ENCODE measurements at places on chromosomes 16 and 17. TPM values are rescaled to one million over a fixed set of nuclear protein-coding genes. Genes with fewer than 3 reads are reported as not detected.

DPEP3 gene
- total RNA-seq = not detected

NIP7 gene
- total RNA-seq = 11.7 TPM

AOC2 gene
- 0.70 TPM for total RNA-seq

C1QL1 gene
- not detected for total RNA-seq

KRT17 gene
- total RNA-seq = not detected

CMTM1 gene
- 2.1 TPM for total RNA-seq

LGALS9 gene
- 214 TPM for total RNA-seq

DNA sequence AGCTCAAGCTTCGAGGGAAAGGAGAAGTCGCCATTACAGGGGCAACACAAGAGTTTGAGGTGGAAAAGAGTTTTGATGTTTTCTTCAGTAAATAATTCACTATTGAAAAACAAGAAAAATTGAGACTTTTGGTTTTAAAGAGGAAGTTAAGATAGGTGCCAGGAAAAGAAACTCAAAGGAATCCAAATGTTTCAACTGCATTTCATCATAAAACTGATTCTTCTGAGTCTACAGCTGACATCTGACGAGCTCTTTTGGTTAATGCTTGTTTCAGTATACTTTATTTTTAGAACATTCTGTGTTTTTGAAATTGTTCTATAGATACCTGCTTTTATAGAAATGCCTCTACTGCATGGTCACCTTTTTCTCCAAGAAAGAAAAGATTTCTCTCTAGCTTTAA lies 54.0 kb downstream of the ERN1 start:
- H3K36me3 ChIP-seq = no peaks in the 10 kb centered on the region
- no peaks in the 10 kb centered on the region for H3K4me1 ChIP-seq
- H3K27ac ChIP-seq = no peak overlapping the region
- H3K27me3 ChIP-seq = no peaks in the 10 kb centered on the region
- H3K4me3 ChIP-seq = no peak overlapping the region
- DNase-seq = no peak

GRCh38 chr17:70172923-70173322 lies 3.6 kb downstream of the KCNJ2 start:
- H3K27ac ChIP-seq = no peak overlapping the region
- H3K36me3 ChIP-seq = peaks cover 16% of the 10 kb centered on the region
- no peak for DNase-seq
- no peak overlapping the region for H3K4me3 ChIP-seq
- H3K27me3 ChIP-seq = no peaks in the 10 kb centered on the region

DNA sequence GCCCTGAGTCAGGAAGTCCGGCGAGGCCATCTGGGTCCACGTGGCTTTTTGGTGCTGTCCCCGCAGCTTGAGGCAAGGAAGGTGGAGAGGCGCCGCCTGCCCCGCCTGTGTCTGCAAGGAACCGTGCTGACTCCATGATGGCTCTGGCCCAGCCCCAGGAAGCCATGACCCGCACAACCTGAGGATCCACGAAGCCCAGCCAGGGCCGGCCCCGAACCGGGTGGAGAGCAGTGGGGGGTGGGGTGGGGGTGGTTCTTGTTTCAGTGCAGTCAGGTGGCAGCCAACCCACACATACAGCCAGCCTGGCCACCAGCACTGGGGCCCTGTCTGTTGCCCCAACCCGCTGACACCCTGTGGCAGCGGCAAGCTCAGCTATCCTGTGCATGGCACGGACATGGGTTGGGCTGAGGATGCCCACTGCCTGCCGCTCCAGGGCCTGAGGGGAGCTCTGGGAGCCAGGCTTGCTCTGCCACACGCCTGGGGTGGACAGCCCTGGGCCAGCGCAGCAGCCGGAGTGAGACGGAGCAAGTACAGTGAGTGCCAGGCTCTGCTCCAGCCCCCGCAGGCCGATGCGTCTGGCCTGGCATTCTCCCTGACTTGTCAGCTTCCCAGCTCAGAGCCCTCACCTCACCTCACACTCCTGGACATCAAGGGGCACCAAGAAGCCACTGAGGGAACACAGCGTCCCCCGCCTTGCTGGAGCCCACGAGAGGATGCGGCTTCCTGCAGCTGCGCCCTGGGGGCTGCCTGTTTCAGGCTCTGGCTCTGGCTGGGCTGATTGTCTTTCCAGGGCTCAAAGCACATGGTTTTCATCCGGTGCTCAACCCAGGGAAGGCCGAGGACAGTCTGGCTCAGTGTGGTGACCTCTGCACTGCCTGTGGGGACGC lies 68.8 kb downstream of the LMF1 start:
- no peak overlapping the region for H3K4me3 ChIP-seq
- H3K27ac ChIP-seq = no peak overlapping the region
- no peak for DNase-seq
- no peaks in the 10 kb centered on the region for H3K4me1 ChIP-seq
- H3K27me3 ChIP-seq = no peaks in the 10 kb centered on the region
- H3K36me3 ChIP-seq = no peaks in the 10 kb centered on the region

DNA sequence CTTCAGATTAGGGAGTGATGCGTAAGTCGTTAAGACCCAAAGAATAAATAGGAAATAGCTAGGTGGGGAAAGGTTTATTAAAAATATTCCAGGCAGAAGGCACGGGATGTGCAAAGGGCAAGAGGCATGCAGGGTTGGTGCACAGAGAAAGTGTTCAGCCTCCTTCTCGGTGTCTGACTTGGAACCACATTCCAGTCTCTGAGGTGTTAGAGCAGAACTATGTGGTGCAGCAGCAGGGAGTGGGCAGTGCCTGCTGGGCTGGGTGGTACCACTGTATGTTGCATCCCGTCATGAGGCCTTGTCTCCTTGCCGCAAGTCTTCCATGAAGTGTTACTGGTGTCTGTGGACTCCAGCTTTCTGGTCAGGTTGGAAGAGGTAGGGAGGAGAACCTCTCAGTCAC lies 11.1 kb downstream of the NKD1 start:
- no peaks in the 10 kb centered on the region for H3K4me1 ChIP-seq
- no peak overlapping the region for H3K4me3 ChIP-seq
- no peaks in the 10 kb centered on the region for H3K36me3 ChIP-seq
- H3K27ac ChIP-seq = no peak overlapping the region

DNA sequence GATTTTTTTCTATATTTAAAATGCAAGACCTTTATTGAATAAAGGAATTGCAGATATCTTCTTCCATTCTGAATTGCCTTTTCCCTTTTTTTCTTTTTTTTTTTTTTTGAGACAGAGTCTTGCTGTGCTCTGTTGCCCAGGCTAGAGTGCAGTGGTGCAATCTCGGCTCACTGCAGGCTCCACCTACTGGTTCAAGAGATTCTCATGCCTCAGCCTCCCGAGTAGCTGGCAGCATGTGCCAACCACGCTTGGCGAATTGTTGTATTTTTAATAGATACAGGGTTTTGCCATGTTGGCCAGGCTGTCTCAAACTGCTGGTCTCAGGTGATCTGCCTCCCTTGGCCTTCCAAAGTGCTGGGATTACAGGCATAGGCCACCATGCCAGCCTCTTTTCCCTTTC lies 151.5 kb downstream of the CEP112 start:
- no peak overlapping the region for H3K27ac ChIP-seq
- no peak overlapping the region for H3K4me3 ChIP-seq
- no peaks in the 10 kb centered on the region for H3K36me3 ChIP-seq
- H3K4me1 ChIP-seq = no peaks in the 10 kb centered on the region

GRCh38 chr16:10728003-10728887 lies 15.4 kb upstream of the NUBP1 start:
- H3K4me3 ChIP-seq = no peak overlapping the region
- DNase-seq = no peak
- no peaks in the 10 kb centered on the region for H3K27me3 ChIP-seq
- no peak overlapping the region for H3K27ac ChIP-seq
- H3K36me3 ChIP-seq = no peaks in the 10 kb centered on the region
- no peaks in the 10 kb centered on the region for H3K4me1 ChIP-seq

DNA sequence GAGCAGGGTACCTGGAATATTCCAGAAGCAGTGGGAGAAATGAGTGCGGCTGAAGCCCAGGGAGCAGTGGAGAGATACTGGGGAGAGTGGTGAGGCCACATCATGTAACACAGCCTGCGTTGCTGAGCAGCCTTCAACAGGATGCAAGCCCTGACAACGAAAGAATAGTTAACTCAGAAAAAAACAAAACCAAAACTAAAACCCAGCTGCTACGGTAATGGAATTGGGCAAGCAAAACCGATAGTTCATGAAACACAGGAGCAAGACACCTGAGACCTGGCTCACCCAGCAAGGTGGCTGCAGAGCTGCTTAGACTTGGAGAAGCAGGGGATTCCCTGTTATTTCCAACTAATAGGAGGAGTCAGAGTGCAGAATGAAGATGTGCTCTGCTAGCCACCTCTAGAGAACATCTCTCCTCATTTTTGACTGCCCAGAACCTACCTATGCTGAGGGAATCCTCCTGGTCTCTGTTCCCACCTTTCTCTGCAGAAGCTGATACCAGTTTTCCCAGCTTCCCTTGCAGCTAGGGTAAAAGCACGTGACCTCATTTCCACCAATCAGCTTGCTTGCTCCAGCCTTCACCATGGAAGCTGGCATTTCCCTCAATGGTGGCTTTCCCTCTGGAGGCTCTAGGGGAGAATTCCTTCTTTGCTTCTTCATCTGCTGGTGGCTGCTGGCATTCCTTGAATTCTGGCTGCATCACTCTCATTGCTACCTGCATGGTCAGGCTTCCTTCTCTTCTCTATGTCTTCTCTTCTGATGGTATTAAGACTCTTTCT lies 59.4 kb upstream of the XYLT1 start:
- peak overlapping the region; percentile 28 for H3K27ac ChIP-seq
- peak overlapping the region; percentile 24 for H3K4me3 ChIP-seq
- no peaks in the 10 kb centered on the region for H3K4me1 ChIP-seq
- H3K36me3 ChIP-seq = no peaks in the 10 kb centered on the region

GRCh38 chr17:64216338-64217248 lies 46.5 kb downstream of the TEX2 start:
- peak overlapping the region; percentile 86 for H3K27ac ChIP-seq
- peak; percentile 64 for DNase-seq
- H3K4me3 ChIP-seq = no peak overlapping the region
- no peaks in the 10 kb centered on the region for H3K27me3 ChIP-seq

GRCh38 chr17:15039366-15039765 lies 225.8 kb downstream of the PMP22 start:
- H3K4me3 ChIP-seq = no peak overlapping the region
- H3K27ac ChIP-seq = no peak overlapping the region
- no peak for DNase-seq
- no peaks in the 10 kb centered on the region for H3K4me1 ChIP-seq
- no peaks in the 10 kb centered on the region for H3K27me3 ChIP-seq
- H3K36me3 ChIP-seq = no peaks in the 10 kb centered on the region

GRCh38 chr17:16880121-16880842 lies 91.6 kb downstream of the TNFRSF13B start:
- H3K4me3 ChIP-seq = no peak overlapping the region
- no peak for DNase-seq
- H3K27me3 ChIP-seq = no peaks in the 10 kb centered on the region
- H3K27ac ChIP-seq = no peak overlapping the region
- no peaks in the 10 kb centered on the region for H3K36me3 ChIP-seq
- H3K4me1 ChIP-seq = no peaks in the 10 kb centered on the region

DNA sequence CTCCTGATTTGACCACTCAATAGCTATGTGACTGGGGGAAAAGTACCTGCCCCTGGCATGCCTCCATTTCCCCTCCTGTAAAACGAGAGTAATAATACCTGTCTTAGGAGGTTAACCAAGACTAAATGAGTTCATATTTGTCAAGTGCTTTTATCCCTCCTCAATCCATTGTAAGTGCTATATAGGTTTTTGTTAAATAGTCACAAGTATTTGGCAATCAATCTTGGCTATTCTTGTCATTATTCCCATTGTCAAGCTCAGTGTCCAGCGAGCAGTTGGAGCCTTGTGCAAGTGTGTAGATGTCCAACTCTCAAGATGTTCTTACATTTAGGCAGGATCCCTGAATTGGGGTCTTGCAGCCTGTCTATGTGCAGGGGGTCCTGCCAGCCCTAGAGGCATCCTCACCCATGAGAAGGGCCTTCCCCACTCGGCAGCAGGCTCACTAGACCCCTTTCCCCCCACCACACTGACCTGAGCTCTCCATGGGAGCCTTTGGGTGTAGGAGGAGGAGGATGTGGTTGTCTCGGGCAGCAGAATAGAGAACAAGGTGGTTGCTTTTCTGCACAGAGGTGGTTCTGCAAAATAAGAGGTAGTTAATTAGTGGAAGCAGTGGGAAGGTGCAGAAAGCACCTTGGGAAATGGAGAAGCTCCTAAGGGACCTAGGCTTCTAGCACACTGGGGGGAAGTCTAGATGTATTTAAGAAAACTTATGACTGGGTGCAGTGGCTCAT lies 18.0 kb downstream of the PIK3R6 start:
- no peaks in the 10 kb centered on the region for H3K4me1 ChIP-seq
- no peaks in the 10 kb centered on the region for H3K27me3 ChIP-seq
- no peaks in the 10 kb centered on the region for H3K36me3 ChIP-seq

DNA sequence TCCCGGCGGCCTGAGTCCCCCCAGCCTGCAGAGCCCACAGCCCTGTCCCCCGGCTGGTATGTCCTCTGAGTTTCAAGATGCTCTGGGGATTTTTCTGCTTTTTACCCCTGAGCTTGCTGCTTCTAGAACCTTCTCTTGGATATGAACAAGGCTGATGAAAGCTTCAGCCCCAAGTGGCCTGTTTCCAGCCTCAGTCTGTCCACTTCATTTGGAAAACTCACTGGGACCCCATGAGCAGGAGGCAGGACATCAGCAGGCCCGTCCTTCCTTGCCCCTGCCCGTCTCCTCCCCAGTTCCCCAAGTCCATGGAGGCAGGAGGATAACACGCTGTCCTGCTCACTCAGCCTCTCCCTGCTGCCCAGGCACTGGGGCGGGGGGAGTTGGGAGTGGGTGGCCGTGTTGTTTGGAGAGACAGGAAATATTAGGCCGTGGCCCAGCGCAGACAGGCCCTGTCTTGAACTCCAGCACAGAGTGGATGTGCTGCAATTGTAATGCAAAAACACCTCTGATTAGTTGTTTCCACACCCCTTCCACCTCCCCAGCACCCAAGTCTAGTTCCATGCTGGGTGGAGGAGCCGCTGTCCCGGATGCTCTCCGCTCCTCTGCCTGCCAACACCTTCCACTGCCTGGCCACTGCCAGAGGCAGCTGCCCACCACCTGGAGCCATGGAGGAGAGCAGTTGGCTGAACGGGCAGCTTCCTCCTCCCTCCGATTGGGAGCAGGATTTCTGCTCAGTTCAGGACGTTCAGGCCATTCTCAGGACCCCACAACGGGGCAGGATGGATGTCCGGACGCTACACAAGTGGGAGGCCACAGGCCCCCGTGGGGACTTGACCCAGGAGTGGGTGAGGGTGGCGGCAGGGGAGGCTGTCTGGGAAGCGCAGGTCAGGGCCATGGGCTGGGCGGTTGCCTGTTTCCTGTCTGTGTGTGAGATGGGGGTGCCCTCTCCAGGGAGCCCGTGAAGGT lies 216.9 kb upstream of the GSE1 start:
- no peaks in the 10 kb centered on the region for H3K27me3 ChIP-seq
- H3K4me3 ChIP-seq = no peak overlapping the region
- H3K4me1 ChIP-seq = no peaks in the 10 kb centered on the region
- H3K27ac ChIP-seq = peak overlapping the region; percentile 47

- H3K27ac ChIP-seq = no peak overlapping the region
- H3K4me3 ChIP-seq = no peak overlapping the region
- H3K27me3 ChIP-seq = no peaks in the 10 kb centered on the region
- H3K4me1 ChIP-seq = no peaks in the 10 kb centered on the region
Measured at GRCh38 chr16:85643631-85644030, 30.5 kb downstream of the GSE1 start.

DNA sequence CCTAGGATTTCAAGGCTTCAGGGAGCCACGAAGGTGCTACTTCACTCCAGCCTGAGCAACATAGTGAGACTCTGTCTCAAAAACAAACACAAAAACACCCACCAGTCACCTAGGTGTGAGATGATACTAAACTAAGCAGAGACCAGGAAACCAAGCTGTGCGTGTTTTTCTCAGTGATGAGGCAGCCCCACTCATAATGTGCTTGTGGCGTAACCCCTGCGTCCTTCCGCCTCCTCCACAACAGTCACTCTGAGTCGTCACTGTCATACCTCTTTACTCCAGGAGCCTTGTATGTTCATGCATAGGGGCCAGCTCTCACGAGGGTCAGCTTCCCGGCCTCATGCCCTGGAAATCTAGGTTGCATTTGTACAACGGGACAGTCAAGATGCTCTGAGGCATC lies 31.1 kb upstream of the SLC47A1 start:
- no peak overlapping the region for H3K4me3 ChIP-seq
- no peak overlapping the region for H3K27ac ChIP-seq
- no peaks in the 10 kb centered on the region for H3K4me1 ChIP-seq
- no peak for DNase-seq
